Hematopoietic multipotent progenitor cell (in vitro differentiated cells): ENCODE measurements at places on chromosomes 3 and 15. TPM values are rescaled to one million over a fixed set of nuclear protein-coding genes. Genes with fewer than 3 reads are reported as not detected.

Gene RSRC1
- total RNA-seq: 17.0 TPM

Gene ATP13A4
- total RNA-seq: 0.27 TPM

Gene ARID3B
- total RNA-seq: 11.0 TPM

DNA sequence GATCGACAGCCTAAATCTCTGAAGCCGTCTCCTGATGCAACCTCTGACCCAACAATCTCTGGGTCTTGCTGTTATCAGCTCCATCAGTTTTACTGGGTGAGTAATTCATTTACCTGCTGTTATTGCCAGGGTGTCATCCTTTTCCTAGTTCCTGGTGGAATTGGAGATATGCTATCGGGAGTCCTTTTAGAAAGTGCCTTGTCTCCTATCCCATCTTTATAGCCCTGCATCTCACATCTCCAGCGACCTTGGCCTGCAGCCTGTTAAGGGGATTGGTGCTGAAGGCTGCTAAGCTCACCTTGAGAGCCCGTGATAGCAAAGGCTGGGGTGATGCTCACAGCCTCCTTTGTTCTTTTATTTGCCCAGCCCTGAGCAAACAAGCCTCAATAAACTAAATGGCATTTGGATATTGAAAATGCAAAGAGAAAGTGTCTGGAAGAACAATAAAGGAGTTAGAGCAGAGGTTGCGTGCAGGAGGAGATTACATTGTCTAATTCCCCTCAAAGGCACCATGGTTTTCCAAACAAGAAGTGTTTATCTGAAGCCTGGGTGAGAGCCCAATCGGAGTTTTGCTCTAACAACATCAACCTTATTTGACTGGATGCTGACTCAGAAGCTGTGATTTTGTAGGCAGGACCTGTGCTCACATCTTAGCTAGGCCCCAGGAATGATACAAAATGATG, 101.8 kb downstream of the RPLP1 start:
- no peak for DNase-seq

GRCh38 chr15:91515188-91515754, 338.2 kb upstream of the SLCO3A1 start:
- peak; percentile 57 for DNase-seq

DNA sequence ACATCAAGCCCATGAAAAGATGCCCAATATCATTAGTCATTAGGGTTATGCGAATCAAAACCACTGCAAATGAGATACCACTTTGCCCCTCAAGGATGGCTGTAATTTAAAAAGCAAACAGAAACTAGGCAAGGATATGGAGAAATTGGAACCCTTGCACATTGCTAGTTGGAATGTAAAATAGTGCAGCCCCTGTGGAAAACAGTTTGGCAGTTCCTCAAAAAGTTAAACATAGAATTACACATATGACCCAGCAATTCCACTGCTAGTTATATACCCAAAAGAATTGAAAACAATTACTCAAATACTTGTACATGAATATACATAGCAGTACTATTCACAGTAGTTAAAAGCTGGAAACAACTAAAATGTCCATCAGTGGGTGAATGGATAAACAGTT, 186.8 kb upstream of the CGNL1 start:
- DNase-seq: no peak

DNA sequence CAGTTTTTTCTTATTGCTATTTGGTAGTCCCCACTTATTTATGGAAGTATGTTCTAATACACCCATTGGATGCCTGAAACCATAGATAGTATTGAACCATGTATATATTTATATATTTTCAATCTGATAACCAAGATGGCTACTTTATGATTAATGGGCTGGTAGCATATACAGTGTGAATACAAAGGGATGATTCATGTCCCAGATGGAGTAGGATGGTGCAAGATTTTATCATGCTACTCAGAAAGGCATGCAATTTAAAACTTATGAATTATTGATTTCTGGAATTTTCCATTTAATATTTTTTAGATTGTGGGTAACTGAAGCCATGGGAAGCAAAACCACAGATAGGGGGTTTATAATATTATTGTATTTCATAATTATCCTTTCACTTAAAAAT, 35.2 kb downstream of the AP4E1 start:
- DNase-seq: no peak

- no peak for DNase-seq
These were observed 901 bp upstream of the CLN6 start for GRCh38 chr15:68230157-68231100.

- no peak for DNase-seq
These were observed 286.4 kb downstream of the UBE2E2 start for GRCh38 chr3:23489300-23490158.

DNA sequence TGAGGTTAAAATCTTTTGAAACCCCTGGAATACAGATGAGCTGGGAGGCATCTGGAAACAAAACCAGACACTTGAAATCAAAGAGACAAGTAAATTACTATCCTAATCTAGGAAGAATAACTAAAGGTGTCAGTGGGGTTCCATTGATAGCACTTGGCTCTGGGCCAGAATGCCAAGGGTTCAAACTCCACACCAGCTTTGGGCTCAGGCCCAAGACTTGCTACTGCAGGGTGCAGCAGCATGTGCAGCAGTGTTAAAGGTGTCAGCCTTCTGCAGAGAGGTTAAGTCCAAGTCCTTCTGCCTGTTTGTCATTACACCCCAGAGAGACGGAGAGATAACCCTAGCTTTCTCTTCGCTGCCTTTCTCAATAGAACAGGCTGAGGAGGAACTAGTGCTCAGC, 273.9 kb downstream of the TIGIT start:
- no peak for DNase-seq

DNA sequence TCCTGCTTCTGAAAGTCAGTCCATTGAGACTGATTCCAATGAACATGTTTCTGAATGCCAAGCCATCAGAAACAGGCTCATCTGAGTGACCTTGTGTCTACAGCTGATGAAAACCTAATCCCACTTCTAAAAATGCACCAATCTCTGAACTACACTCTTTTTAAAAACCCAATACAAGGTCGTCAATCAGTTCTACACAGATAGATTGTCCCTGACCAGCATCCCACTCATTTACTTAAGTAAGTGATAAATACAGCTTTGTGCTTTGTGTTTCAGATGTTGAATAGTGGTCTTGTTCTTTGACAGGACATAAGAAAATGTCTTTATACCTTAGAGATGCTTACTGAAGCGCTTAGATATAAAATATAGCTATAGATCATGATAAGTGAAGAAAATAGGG, 20.2 kb upstream of the SCG3 start:
- no peak for DNase-seq

DNA sequence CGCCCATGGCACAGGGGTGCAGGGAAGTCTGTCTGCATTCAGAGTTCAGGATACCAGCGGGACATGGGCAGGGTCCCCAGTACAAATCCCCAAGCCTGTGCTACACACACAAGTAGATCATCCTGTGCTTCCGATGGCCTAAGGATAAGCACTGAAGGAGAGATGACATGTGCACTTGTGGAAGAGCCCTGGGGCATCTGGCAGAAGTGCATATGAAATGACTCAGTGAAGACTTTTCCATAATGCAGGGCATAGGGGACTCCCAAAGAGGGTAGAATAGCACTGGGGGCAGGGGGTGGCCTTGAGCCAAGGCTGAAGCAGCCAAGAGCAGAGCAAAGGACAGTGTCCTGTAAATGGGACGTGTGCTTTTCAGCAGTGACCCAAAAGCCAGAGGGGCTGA, 22.9 kb downstream of the ADAMTS17 start:
- DNase-seq: no peak

DNA sequence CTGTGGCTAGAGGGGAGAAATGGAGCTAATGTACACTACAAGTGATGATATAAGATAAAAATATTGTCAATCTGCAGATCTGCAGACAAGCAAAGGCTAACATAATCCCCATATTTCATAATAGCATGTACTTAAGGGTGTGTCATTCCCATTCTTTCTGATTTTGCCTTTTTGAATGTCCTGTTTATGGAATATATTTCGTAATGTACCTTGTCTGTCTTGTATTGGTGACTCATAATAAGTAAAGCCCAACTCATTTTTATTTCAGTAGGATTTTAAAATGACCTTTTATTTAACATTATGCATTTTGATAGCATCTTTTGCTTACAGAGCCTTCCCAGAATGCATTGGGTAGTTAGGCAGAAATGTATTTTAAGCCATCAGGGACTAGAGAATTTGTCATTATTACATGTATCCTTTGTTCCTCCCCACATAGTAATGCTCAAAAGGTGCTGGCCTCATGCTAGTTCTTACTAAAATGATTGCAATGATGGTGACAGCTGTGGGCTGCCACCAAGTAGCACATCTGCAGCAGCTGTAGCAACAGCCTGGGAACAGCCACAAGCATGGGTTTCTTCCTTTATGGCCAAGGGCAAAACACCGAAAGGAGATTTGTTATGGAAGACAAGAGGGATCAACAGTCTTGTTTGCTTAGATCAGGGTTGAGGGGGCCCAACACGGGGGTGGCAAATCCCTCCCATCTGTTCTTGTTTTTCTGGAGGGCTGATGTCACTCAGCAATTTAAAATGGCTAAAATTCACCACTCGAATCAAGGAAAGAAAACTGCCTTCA, 188.5 kb downstream of the CADPS start:
- no peak for DNase-seq

DNA sequence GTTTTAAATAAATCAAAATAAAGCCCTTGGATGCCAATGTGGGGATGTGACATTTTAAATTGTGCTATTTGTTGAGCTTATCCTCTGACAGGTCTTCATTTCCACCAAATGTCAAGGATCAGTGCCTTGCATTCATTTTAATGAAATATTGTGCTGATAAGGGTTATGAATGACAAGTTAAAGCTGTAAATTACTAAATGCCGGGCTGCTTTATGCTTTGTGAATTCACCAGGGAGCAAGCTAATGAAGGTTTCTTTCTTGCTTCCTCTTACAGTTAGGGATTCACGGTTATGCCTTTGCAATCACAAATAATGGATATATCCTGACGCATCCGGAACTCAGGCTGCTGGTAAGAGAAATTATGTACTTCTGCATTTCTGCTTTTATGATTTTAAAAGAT, 81.7 kb downstream of the LRTM1 start:
- DNase-seq: no peak
